ENCODE measurements at places on chromosomes 4 and X.

DNA sequence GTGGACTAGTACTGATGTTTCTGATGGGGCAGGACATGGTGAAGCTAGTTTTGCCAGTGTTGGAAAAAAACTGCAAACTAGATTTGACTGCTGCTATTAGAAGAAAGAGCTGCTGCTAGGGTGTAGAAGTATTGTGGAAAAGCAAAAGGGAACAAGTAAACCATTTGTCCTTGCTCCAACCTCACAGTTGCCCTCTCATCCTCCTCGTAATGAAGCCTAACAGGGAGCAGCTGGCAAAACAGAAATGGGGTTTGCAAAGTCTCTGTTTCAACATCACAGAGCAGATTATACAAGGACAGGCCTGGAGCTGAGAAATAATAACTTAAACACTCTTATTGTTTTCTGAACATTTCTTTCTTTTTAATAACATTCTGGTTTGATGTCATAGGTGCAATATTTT lies 346.2 kb downstream of the MAGEB5 start:
- DNase-seq = no peak

DNA sequence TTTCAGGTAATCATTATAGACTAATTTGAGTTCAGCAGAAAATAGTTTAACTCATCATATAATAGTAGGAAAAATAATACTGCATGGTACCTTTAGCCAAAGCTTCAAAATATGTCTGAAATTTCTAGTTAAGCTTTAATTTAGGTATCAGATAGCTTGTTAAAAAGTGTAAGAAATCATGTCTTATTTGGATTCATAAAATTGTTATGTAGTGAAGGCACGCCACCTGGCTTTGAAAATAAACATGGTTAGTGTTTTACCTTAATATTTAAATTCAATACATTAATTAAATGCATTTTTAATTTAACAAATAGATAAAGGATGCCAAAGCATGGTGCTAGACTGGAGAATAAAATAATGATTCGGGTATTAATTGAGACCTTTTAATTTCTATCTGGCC lies 211.4 kb downstream of the FSTL5 start:
- DNase-seq = no peak

DNA sequence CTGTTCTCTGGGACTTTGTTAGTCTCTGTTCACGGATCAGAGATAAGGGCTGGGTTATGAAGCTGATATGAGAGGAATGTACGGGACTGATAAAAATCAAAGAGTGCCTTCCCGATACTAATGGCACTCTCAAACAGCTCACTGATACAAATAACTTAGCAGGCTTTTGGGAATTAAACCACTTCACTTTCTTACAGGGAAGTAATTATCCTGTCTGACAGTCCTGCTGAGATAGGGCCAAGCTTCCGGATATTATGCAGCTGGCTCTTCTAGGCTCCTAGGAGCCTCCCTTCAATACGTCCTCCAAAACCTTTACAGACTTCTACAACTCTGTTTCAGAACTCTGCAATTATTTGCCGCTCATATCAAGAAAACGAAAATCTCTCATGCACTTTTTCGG lies 418.0 kb downstream of the NLGN4X start:
- no peak for DNase-seq

DNA sequence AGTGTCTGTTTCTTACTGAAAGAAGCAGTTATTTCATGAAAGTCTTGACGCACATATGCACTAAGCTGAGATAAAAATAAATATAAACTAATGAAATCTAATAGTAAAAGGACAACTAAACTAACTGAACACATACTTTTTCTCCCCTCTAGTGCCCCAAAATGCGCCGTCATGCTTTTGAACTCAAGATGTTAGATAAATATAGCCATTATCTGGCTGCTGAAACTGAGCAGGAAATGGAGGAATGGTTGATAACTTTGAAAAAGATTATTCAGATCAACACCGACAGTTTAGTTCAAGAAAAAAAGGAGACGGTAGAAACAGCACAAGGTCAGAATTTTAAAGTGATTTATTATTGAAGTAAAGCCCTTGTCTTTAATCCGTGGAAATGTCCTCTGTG lies 70.2 kb downstream of the DOCK11 start:
- DNase-seq = no peak

Data from MV-4-11 (cell line).